Ureter (tissue), 1 donor: ENCODE measurements at places on chromosomes 1 and 21. TPM values are rescaled to one million over a fixed set of nuclear protein-coding genes. Genes with fewer than 3 reads are reported as not detected.

DNA sequence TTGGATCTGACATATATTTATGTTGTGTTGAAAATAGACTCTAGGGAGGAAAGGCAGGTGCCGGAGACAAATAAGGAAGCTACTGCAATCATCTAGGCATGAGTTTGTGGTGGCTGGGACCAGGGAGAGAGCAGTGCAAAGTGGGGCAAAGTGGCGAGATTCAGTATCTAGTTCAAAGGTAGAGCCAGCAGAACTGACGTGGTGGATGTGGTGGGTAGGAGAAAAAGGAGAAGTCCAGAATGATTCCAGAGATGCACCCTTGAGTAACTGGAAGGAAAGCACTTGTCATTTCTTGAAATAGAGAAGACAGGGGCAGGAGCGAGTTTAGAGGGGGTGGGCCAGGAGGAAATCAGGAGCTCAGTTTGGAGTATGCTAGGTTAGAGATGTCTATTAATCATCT is 275.2 kb downstream of the KAZN start:
- no peak for DNase-seq

- peak; percentile 40 for DNase-seq
Observed at GRCh38 chr21:33948951-33949444, 33.4 kb upstream of the ATP5PO start.

GRCh38 chr1:92342401-92342800 is 43.5 kb downstream of the RPAP2 start:
- DNase-seq: no peak

- no peak for DNase-seq
Observed at GRCh38 chr1:226655251-226656163, 83.6 kb downstream of the ITPKB start.

DNA sequence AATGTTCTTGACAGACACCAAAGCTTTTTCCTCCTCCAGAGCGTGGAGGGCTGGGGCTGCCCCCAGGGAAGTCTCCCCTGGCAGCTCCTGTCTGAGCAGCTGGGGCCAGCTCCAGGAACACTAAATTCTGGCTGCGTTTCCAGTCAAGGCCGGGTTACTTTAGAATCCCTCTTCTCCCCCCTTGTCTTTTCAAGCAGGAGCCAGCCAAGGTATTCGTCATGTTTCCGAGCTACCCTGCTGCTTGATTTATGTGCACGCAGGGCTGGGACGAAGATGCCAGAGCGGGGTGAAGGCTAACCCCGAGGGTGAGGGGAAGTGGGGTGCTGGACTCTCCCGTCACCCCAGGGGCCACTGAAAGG is 68.1 kb upstream of the ANGPTL1 start:
- peak; percentile 79 for DNase-seq

C1QC gene
- 85.3 TPM for total RNA-seq

KRTAP19-1 gene
- not detected for total RNA-seq

AGMAT gene
- 2.0 TPM for total RNA-seq
